ENCODE measurements at places on chromosomes 13 and 19.

DNA sequence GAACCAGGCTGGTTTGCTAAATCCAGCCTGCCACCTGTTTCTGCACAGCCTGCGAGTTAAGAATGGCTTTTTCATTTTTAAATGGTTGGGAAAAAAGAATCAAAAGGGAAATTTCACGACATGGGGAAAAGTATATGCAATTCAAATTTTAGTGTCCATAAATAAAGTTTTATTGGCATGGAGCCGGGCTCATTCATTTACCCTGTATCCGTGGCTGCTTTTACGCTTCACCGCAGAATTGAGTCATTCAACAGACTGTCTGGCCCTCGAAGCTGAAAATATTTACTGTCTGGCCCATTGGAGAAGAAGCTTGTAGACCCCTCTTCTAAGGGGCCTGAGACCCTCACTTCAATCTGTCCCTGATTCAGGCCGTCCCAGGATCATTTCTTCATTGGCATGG lies 26.1 kb downstream of the IER2 start:
- no peak for DNase-seq

DNA sequence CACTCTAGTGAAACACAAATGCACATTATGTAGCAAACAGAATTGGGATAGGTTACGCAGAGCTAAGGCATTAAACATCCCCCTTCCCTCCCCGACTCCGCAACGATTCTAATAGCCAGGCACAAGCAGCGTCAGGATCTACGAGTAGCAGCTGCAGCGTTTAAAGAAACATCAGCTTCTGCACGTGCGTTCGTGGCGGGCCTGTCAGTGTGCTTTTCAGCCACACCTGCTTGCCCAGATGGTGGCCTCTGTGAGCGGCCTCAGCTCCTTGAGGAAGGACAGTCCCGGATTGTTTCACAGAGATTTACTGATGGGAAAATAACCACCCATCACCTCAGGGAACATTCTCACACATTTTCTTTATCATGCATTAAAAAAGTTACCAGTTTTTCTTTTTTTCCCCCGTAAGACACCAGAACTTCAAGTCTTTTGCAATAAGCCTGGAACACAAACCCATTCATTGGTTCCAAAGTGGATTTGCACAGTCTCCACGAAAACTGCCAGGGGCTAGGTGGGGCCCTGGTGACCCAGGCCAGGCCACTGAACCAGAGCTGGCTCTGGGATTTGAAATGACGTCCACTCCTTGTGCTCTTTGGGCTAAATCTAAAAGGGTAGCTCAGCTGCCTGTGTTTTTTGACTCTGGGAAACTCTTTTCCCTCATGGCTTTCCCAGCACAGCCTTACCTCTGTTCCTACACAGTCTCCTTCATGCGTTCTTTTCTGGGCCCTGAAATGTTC lies 325.5 kb downstream of the KCNRG start:
- no peak for DNase-seq

- DNase-seq, result no peak
Measured at GRCh38 chr13:110880627-110881026, 34.2 kb downstream of the ANKRD10 start.

DNA sequence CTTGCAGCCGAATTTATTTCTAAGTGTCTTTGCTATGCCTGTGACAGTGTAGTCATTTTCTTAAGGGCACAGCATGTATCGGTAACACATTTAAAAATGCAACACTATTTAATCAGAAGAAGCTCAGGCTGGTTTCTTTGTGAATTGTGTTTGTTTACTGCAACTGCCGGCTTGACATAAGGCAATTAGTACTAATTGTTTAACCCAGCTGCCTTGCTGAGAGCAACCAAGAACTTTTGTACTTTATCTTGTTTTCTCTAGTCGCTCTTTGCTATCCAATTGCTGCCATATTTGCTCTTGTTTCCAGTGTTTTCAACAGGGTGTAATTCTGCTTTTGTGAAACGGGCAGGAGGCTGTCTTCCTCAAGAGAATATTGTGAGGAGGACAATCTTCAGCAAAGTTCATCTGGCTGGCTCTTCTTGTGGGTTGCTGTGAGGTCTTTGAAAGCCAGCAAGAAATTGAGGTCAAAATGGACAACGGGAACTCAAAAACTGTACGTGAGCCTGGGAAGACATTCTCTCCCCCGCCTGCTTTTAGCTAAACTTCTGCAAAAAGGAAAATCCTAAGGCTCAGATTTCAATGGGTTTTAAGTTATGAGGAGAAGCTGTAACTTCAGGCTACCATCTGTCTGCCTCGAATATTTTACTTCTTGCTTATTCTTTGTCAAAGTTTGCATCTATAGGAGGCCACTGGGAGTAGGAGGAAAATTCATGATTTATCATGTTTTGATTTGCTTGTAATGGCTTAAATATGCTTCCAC lies 75.8 kb upstream of the TSHZ3 start:
- DNase-seq, result no peak

DNA sequence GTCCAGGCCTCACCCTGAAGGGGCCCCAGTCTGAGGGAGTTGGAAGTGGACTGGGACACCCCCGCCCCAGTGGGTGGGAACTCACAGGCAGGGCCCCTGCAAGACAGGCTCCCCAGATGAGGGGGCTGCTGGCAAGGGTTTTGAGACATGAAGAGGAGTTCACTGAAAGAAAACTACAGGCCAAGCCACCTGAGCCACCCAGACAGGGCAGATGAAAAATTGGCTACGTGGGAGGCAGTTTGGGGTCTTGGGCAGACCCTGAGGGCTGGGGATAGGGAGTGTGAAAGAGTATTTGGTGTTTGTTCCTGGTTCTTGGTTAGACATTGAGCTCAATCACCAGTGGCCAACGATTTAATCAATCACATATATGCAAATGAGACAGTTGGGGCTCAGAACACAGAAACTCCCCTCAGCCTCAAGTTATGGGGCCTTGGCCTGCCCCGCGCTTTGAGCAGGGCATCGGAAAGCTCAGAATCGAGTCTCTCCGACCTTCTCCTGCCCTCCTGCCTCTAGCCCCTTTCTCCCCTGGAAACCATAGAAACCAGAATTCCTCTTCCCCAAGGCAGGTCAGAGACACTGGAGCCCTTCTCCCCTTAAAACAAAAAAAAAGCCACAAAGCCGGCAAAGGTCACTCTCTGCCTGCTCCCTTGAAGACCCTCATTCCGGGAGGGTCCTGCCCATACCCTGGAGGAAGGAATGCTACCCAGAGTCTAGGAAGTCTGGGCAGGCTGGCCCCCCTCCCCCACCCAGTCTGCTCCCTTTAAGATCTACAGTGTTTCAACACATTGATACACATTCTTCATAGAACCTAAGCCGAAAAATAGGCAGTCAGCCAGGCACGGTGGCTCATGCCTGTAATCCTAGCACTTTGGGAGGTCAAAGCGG lies 1.3 kb upstream of the ISYNA1 start:
- DNase-seq, result no peak

GRCh38 chr13:97395447-97396136 lies 38.4 kb upstream of the RAP2A start:
- no peak for DNase-seq

DNA sequence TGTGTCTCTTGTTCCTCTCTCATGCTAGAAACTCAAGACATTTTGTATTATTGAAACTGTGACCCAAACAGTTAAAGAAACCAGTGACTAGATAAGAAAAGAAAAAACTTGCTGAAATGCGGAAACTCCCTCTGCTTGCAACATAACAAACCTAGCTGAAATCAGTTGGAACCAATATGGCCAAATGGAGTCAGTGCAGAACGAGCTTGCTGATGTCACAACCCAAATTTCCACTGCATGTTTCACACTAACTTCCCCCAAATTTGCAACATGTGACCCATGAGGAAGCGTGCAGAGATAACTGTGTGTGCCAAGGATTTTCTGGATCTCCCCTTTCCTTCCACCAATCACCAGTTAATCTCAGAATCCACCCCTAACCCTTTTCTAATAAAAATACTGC lies 208.0 kb downstream of the DLEU7 start:
- no peak for DNase-seq

DNA sequence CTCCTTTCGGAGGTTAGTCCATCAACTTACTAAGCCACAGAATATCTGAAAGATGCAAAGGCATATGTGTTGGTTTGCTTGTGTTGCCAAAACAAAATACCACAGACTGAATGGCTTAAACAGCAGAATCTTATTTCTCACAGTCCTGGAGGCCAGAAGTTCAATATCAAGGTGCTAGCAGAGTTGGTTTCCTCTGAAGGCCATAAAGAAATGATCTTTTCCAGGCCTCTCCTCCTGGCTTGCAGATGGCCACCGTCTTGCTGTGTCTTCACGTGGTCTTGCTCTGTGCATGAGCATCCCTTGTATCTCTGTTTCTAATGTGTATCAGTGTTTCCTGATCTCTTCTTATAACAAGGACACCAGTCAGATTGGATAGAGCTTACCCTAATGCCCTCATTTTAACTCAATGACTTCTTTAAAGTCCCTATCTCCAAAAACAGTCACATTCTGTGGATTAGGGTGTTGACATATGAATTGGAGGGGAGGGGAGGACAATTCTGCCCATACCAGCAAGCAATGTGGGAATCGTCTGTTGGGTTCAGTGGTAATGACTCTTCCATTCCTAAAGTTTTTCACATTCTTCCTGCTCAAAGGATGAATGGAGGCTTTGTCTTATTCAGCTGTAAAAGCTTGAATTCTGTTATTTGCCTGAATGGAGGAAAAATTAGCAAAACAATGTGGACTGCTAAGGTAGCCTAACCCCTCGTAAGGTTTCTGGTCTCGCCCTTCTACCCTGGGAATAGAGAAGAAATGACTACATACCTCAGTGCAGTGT lies 715.7 kb downstream of the DIAPH3 start:
- no peak for DNase-seq

- DNase-seq, result no peak
Measured at GRCh38 chr19:31421856-31422255, 72.6 kb upstream of the TSHZ3 start.

DNA sequence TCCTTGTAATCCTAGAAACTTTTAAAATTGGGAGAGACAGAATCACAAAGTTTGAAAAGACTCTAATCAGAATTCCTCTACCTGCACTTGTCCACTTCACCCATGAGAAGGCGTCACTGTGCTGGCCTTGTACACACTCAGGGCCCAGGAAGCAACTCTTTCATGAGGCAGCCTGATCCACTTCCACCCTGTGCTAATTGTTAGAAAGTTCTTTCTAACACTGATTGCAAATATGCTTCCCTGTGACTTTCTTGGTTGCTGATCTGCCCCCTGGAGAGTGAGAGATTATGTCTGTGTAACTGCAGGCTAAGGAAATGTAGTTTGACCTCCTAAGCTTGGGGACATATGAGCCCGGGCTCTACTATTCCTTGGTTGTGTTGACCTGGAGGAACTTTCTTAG lies 494.6 kb downstream of the MYO16 start:
- DNase-seq, result no peak

DNA sequence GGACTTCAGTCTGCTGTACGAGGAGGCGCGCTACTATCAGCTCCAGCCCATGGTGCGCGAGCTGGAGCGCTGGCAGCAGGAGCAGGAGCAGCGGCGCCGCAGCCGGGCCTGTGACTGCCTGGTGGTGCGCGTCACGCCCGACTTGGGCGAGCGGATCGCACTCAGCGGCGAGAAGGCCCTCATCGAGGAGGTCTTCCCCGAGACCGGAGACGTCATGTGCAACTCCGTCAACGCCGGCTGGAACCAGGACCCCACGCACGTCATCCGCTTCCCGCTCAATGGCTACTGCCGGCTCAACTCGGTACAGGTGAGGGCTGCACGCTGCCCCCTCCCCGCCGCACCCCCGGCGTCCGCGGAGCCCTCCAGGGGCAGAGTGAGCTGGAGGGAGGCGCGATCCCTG lies 14.6 kb downstream of the KCTD15 start:
- no peak for DNase-seq

DNA sequence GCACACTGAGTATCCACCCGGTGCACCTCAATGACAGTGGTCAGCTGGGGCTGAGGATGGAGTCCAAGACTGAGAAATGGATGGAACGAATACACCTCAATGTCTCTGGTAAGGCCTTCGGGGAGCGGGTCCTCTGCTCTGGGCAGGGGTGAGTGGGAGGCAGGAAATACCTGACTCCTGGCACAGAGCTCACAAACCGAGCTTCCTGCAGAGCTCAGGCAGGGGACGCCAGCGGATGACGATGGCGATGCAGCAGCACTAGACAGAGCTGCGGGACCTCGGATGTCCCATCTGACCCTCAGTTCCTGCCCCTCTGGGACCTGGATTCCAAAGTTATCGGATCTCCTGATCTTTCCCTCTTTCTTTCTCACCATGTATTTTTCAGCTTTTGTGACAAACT lies 3.8 kb downstream of the CD22 start:
- DNase-seq, result peak; percentile 18

DNA sequence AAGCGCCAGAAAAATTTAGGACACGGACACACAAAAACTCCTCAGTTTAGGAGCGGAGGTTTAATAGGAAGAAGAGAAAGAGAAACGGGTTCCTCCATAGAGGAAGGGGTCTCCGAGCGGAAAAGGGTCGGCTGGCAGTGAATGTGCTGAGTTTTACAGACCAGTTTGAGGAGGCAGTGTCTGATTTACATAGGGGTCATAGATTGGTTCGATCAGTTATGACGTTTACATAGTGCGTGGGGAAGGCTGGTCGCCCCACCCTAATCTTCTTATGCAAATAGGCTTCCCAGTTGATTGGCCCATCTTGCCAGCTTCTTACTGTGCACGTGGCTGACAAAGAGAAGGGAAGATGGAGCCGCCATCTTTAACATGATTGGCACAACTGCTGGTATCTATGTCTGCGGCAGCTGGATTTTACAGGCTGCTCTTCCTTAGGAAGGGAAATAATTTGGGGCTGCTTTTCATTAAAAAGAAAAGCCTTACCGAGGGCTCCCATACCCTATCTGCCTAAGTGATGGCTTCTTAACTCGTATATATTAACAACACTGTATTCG lies 1.2 kb upstream of the ZNF225 start:
- no peak for DNase-seq

- no peak for DNase-seq
Measured at GRCh38 chr13:23354520-23354919, 79.0 kb downstream of the SACS start.

- DNase-seq, result no peak
Measured at GRCh38 chr19:2977746-2978138, 378 bp downstream of the TLE6 start.

GRCh38 chr13:102558029-102558428 lies 38.8 kb upstream of the TPP2 start:
- no peak for DNase-seq

GRCh38 chr19:17214508-17215126 lies 540 bp upstream of the USE1 start:
- DNase-seq, result no peak

- no peak for DNase-seq
Measured at GRCh38 chr13:87666831-87667230, 4.3 kb upstream of the SLITRK5 start.

DNA sequence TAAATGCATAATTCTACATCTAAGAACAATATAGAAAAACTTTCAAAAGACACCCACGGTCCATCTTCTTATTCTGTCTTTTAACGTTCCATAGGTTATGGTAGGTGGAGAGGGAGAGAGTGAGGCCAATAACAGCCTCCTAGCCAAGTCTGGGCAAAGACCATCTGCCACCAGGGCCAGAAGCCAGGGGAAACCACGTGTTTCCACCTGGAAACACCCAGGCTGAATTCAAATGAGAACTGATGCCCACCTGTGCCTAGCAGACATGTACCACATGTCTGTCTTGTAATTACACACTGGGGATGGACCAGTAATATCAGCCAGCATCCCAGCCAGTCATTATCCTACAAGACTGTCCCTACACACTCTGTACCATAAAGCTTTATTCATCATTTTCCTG lies 1573.1 kb downstream of the EFNB2 start:
- DNase-seq, result no peak

GRCh38 chr13:41029629-41030028 lies 10.5 kb upstream of the ELF1 start:
- no peak for DNase-seq

- DNase-seq, result no peak
Measured at GRCh38 chr19:47107202-47107952, 6.2 kb downstream of the ZC3H4 start.

GRCh38 chr13:102548811-102549210 lies 48.0 kb upstream of the TPP2 start:
- no peak for DNase-seq
